ENCODE measurements at places on chromosomes 5 and 9.

GRCh38 chr5:142427015-142427364 lies 102.2 kb upstream of the SPRY4 start:
- peak; percentile 55 for DNase-seq

- no peak for DNase-seq
Measured at GRCh38 chr9:33197279-33198152, 30.4 kb upstream of the B4GALT1 start.

DNA sequence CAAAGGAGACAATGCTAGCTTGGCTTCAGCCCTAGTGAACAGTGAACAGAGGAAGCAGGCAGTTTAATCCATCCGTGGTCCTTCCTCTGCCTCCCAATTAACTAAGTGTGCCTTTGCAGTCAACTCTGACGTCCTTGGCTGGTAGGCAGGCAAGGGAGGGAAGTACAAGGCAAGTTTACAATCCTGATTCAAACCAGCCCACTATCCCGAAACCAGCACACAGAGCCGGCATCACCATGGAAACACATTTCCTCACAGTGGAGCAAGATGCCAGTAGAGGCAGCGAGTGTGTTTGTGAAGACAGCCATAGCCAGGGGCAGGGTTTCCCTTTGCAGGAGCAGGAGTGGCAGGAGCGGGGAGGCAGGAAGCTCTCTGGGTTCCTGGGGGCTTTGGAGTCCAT lies 73.9 kb downstream of the GOLPH3 start:
- DNase-seq, result peak; percentile 24

DNA sequence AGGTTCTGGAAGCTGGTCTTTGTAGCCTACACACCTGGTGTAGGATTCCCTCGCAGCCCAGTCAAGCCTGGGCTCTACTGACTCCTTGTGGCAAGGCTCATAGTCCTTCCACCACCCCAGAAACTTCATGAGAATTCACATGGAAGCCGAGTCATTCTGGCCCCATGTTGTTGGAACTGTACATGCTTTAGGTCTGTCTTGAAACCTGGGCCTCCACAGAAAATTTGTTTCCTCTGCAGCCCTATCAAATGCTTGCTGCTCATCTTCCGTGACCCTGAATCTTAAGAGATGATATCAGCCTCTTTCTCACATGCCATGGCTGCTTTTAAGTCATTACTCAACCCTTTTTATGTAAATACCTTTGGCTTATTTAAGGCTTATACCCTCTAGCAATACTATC lies 113.4 kb upstream of the GRHPR start:
- DNase-seq, result no peak

GRCh38 chr5:73816656-73817420 lies 190.8 kb downstream of the ARHGEF28 start:
- peak; percentile 92 for DNase-seq

GRCh38 chr9:134171316-134172197 lies 7.2 kb upstream of the RNU6ATAC start:
- DNase-seq, result peak; percentile 80

GRCh38 chr5:179223961-179224360 lies 121.3 kb downstream of the ADAMTS2 start:
- no peak for DNase-seq

DNA sequence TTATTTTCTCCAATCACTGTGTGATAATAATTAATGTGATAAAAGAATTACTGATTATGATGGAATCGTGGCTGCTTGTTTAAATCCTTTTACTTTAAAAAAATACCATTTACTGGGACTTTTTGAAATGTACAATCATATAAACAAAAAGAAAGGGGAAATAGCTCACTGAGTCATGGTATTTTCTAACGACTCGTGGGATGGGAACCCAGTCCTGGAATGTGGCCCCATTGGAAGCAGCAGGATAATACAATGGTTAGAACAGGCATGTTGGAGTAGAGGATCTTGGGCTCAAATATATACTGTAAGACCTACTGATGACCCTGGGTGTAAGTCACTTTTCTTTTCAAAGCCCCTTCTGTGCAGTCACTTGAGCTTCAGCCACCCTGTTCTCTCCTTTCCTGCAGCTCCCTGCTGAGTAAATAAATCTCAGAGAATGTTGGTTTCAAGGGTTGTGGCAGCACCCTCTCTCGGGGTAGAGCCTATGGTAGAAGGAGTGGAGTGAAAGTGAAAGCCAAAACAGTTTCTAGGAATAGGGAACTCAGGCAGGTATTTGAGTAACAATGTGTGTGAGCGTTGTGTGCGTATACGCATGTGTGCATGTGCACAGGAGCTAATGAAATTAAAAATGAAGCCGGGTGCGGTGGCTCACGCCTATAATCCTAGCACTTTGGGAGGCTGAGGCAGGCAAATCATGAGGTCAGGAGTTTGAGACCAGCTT lies 40.8 kb upstream of the LARP1 start:
- DNase-seq, result peak; percentile 37

DNA sequence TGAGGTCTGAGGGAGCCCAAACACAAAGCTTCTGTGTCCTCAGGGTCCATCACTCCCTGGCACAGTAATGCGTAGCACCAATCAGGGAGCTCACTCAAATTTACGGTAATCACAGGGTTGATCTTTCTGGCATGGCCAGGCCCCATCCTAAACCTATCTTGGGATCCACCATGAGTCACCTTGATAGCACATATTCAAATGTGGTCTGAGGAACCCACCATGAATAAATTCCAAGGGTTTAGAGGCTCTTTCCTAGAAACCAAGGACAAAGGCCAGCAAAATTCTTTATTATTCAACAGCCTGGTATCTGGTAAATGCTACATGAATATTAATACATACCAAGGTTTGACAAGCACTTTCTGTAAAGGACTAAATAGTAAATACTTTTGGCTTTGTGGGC lies 254.5 kb downstream of the TLR4 start:
- no peak for DNase-seq

- peak; percentile 86 for DNase-seq
Measured at GRCh38 chr9:38359689-38360385, 32.7 kb upstream of the ALDH1B1 start.

GRCh38 chr9:5556101-5556705 lies 45.9 kb downstream of the PDCD1LG2 start:
- DNase-seq, result no peak

- no peak for DNase-seq
Measured at GRCh38 chr5:10457682-10458574, 16.2 kb downstream of the ROPN1L start.

GRCh38 chr5:121982146-121982892 lies 20.5 kb downstream of the SRFBP1 start:
- no peak for DNase-seq

DNA sequence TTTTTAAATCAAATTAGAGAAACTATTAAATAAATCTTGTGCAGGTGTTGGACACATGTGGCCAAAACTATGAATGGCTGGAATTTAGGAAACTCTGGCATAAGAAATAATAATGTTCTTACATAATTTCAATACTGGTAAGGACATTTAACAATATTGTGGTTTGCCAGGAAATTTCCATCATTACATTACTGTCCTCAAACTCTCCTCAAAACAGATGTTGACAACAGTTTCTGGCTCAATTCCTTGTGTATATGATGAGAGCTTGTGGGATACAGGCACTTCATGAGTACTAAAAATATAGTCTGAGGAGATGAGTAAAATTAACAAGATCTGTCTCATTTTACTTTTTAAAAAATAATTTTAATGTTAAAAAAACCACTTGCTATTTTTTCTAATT lies 27.9 kb downstream of the MCTP1 start:
- DNase-seq, result no peak

- DNase-seq, result peak; percentile 89
Measured at GRCh38 chr5:170306381-170306831, 8.8 kb upstream of the LCP2 start.

- no peak for DNase-seq
Measured at GRCh38 chr9:4933177-4933576, 51.9 kb upstream of the JAK2 start.

- no peak for DNase-seq
Measured at GRCh38 chr9:4114569-4115505, 185.0 kb downstream of the GLIS3 start.

DNA sequence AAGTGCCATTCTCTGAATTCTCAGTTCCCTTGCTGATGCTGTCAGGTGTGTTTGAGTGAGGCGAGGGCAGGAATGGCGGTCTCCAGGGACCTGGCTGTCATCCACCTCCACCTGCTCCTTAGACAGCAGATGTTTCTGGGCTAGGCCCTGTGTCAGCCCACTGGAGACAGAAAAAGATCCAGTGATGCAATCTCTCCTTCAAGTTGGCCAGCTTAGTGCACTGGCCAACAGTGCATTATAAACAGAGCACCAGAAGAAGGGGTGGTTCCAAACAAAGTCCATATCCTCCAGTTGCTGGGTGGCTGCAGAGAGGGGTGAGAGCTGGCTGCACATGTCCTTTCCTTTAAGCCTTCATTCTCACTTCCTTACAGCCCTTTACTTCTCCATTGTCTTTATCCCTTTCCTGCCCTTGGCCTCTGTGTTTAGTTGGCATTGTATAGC lies 26.5 kb downstream of the NANS start:
- no peak for DNase-seq

DNA sequence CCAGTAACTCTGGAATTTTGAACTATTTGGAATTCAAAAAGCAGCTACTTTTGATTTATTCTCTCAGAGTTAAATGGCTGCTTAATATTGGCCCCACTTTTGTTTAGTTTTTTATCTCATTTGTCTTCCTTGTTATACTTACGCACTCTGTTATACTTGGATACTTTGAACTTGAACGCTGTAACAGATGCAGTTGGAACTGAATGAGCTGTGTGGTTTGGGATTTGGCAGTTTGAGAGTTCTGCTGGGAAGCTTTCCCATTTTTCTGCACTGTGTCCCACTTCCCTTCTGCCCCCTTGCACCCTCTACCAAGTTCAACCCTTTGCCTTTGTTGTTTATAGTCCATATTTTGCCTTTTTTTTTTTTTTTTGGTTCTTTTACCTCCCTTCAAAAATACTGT lies 3.8 kb downstream of the RHOBTB3 start:
- no peak for DNase-seq

GRCh38 chr9:36486933-36487481 lies 85.7 kb upstream of the MELK start:
- peak; percentile 17 for DNase-seq

DNA sequence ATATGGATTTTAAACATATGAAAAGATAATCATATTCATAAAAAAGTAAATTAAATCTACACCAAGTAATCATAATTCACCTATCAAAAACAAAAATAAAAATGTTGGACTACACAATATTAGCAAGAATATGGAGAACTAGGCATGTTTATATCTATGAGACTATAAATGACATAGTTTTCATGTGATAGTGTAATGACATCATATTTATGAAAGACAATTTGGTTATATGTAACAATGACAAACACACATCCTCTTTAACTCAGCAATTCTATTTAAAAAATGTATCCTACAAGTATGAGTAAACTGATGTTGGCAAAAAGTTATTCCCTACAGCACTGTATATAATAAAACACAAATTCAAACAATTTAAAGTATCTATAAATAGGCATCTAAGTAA lies 312.3 kb downstream of the EDIL3 start:
- DNase-seq, result no peak

GRCh38 chr9:2749485-2749884 lies 32.2 kb downstream of the KCNV2 start:
- DNase-seq, result no peak

DNA sequence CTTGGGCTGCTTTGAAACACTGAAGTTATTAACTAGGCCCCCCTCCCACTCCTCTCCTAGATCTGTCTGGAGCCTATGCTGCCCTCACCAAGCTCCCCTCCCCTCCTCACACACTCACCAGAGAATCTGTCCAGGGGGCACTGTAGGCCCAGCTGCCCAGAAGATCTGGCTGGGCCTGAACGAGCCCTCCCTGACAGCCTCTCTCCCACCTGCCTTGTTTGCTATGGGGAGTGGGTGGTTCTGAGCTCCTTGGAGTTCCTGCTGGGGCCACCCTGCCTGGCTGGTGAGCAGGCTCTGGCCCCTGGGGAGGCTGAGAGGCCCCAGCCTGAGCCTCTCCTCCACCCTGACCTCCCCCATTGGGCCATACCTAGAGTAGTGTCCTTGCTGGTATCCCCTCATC lies 75.1 kb downstream of the PSD2 start:
- no peak for DNase-seq

DNA sequence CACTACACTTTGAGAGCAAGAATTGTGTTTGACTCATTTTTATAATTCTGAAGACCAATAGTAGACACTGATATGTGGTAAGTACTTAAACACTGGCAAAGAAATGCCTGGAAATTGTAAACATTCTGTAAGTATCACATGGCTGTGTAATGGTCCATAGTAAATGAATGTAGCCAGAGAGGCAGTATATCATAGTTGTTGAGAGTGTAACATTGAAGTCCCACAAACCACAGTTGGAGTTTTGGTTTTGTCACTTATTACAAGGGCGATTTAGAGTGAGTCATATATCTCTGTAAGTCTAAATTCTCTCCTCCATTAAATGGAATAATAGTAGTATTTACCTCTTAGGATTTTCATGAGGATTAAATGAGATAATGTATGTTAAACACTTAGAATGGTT lies 181.1 kb upstream of the MEF2C start:
- DNase-seq, result peak; percentile 29

DNA sequence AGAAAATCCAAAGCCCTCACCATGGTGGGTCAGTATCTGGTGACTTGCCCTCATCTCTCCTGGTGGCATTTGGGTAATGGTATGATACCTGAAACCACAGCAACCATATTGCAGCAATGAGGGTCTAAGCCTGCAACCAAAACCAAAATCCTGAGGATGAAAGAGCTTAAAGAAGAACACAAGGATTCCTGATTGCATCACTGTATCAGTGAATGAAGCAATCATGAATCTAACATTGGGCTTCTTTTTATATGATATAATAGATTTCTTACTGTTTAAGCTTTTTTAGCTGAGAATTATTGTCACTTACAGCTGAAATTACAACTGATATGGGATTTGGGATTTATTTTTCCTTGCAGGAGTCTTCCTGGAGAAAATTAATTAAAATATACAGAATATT lies 269.9 kb downstream of the MEF2C start:
- DNase-seq, result no peak

GRCh38 chr5:52987711-52988331 lies 1.3 kb upstream of the ITGA2 start:
- no peak for DNase-seq

GRCh38 chr9:108671176-108671575 lies 184.6 kb downstream of the ACTL7B start:
- peak; percentile 80 for DNase-seq

- no peak for DNase-seq
Measured at GRCh38 chr9:75707191-75707590, 183.3 kb upstream of the PCSK5 start.

DNA sequence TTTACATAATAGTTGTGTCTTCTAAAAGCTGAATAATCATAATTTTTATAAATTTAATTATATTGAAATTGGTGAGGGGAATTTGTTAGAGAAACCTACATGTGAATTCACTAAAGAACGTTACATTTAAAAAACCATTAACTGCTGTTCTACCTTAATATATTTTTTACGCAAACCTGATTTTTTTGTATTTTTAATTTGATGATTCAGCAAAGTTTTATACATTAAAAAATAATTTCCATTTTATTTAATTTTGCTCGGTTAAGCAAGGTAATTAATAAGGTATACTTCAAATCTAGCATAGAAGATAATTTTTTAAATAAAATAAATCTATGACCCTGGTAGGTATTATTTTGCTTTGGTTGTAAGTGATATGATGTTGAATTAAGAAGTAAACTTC lies 114.3 kb downstream of the SNCAIP start:
- DNase-seq, result no peak

Measured in fibroblast of skin of scalp (primary cell).